ENCODE measurements at places on chromosomes 5 and 9.

DNA sequence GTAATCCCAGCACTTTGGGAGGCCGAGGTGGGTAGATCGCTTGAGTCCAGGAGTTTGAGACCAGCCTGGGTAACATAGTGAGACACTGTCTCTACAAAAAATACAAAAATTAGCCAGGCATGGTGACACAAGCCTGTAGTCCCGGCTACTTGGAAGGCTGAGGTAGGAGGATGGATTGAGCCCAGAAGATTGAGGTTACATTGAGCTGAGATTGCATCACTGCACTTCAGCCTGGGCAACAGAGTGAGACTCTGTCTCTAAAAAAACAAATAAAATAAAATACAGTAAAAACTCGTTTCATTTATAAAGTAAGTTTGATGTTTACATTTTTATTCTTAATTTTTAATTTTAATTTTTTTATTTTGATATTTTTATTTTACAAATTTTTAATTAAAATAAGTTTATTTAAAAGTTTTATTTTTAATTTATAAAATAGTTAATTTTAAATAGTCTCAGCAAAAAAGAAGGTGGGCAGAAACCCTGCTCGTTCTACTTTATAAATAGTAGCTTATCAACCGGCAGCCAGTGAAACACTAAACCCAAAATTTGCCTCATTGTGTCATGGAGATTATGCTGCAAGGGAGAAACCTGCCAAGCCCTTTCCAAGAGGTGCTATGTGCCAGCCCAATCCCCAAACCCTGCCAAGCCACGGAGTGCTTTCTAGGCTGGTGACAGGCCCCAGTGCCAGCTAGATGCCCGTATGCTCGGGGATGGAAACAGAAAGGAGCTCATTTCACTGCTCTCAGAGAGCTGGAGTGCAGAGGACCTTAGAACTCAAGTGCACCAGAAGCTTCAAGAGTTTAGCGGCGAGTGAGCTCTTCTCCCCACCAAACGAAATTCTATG lies 38.9 kb downstream of the SERINC5 start:
- DNase-seq, result no peak

DNA sequence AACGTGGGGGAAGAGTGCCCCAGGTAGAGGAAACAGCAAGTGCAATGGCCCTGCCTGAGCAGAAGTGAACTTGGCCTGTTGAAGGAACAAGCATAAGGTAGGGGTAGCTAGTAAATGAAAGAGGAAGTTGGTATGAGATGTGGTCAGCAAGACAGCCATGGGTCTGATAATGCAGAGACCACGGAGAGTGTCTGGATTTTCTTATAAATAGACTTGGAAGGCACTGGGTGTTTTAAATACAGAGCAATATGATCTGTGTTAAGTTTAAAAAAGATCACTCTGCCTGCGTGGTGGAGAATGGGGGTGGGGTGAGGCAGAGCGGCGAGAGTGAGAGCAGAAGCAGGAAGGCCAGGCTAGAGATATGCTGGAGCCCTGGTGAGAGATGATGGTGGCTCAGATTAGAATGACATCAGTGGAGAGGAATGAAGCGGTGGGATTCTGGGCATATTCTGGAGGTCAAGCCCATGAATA lies 4.2 kb downstream of the ADAM19 start:
- peak; percentile 90 for DNase-seq

DNA sequence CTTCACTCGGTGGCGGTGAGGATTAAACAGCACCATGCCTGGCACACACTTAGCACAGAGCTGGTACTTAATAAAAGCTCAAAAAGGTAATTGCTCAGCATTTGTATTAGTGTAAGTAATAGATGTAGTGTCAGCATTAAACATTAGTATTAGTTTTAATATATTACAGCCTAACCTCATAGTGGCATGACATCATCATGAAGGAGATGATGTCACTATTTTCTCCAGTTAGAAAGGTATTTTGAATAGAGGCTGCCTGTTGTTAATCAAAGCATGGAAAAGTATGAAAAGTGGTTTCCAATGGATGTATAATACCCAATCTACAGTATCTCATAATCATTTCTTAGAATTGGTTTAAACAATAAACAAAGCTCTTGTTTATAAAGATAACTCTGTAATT lies 49.0 kb upstream of the FSTL4 start:
- DNase-seq, result no peak

DNA sequence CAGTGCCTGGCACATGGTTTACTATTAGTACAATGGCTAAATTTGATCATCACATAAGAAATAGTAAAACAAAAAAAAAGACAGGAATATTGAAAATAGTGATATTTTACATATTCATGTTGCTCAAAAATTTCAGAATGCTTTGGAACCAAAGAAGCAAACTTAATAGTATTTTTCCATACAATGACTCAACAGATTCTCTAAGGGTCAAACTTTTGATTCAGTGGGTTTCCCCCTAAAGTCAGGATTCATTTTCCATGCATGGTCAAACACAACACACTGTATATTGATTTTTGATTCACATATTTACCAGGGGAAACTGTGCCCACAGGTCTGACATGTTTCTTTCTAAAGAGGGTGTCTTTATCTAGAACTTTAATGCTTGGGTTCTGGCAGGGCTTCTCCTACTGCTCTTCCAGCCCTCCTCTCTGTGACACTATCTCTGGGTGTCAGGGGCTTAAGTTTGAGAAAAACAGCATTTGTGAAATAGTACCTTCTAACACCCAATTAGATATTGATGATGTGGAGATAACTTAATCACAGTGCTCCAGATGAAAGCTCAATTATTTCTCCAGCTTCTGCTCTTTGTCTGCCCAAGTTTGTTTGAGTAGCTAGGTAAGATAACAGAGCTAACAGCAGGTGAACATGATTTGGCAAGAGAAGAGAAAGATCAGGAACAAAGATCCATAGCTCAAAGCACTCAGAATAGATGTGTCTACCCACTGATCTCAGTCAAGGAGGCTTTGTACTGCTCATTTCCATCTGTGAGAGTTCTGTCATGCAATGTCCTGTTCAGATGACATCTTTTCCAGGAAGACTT lies 35.5 kb upstream of the ELL2 start:
- no peak for DNase-seq

- DNase-seq, result no peak
Measured at GRCh38 chr5:157193699-157194424, 13.2 kb downstream of the ITK start.

GRCh38 chr9:4855841-4856240 lies 63.1 kb downstream of the RCL1 start:
- no peak for DNase-seq

DNA sequence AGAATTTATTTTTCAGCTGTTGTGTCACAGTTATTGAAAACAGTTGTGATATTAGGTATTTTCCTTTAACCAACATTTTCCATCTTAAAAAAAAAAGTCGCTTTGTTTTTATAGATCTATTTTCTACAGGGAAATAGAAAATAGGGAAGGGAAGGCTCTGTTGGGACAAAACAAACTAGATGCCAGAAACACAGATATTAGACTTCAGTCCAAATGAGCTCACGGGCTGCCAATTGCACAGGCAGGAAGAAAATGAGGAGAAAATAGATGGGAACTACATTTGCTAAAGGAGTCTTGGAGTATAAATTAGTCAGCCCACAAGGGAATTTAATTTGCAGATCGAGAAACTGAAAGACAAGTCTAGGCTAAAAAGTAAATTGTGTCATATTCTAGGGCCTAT lies 21.4 kb upstream of the ISOC1 start:
- no peak for DNase-seq

DNA sequence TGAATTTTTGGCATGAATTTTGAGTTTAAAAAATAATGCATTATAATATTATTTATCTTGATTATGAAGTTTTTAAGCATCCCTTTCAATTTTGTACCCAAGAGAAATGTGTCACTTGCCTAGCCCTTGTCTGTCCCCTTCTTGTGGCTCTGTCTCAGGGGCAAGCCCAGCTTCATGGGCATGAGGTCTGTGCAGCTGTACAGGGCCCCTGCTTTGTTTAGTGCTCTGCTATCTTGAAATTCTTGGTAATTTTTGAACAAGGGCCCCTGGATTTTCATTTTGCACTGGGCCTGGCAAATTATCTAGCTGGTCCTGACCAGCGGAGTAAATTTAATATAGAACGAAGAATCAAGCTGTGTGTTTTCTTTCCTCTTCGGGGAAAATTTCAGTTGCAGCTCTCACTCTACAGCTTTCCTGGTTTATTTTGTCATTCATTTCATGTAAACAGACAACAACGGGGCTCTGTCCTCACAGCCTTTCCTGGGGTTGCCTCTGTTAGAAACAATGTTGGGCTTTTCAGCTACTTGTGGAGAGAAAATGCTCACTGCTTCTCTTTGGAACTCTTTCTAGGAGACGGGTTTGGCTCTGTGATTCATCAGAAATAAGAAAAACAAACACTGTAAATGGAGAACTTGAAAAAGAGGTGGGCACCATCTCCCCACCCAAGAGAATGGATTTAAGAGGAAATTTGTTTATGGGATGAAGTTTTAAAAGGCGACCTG lies 41.1 kb downstream of the LIX1 start:
- no peak for DNase-seq

DNA sequence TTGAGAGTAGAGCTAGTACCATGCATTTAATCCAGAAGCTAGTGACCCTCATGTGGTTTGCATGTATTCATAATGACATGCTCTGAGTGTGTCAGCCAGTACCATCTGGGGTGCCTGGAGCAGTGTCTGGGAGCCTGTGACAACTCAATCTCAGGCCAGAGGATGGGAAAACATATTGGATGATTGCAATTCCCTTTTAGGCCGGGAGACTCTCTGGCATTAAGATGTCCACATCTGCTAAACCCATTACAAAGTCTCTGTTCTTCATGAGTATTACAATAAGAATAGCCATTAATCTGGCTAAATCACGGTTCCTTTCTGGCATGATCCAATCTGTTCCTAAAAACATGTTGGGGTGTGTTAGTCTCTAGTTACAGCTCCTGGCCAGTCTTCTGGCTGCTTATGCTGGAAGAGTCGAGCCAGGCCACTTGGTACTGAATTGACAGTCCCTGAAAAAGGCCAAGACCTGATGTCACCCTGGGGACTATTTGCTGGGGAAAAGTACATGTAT lies 475.7 kb downstream of the ENC1 start:
- no peak for DNase-seq

- DNase-seq, result no peak
Measured at GRCh38 chr5:45288746-45289145, 407.4 kb downstream of the HCN1 start.

DNA sequence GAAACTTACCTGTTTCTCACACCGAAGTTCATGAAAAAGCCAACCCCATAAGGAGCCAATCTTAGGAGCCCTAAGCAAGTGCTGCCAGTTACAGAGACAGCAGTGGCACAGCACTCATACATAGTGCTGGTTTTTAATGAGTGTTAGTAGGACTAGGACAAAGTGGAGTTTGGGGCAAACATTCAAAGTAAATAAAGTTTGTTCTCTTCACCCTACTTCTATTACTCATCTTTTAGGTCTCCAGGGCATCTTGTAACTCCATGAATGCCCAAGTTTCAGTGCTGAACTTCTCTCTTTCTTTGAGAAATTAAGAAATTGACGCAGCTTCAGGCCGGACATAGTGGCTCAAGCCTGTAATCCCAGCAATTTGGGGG lies 584.7 kb downstream of the EBF1 start:
- DNase-seq, result no peak

GRCh38 chr5:61460471-61460870 lies 128.4 kb downstream of the ZSWIM6 start:
- DNase-seq, result no peak

- DNase-seq, result no peak
Measured at GRCh38 chr5:172943906-172944305, 15.3 kb upstream of the RPL26L1 start.

All from trophoblast cell (in vitro differentiated cells and primary cell).